Activated naive CD8-positive, alpha-beta T cell treated with anti-CD3 and anti-CD28 coated beads, Interleukin-2, amount 10 ng/mL, durations not matched to agents 7 days and 5 days (primary cell): ENCODE measurements at places on chromosomes 2 and 18.

GRCh38 chr2:68236103-68236734, 16.1 kb downstream of the PPP3R1 start:
- DNase-seq: no peak

- no peak for DNase-seq
These were observed 23.2 kb downstream of the ASB1 start for GRCh38 chr2:238449909-238450417.

GRCh38 chr2:241218131-241219029, 29.9 kb downstream of the ANO7 start:
- peak; percentile 66 for DNase-seq

GRCh38 chr2:235532307-235532706, 38.5 kb downstream of the AGAP1 start:
- DNase-seq: no peak

DNA sequence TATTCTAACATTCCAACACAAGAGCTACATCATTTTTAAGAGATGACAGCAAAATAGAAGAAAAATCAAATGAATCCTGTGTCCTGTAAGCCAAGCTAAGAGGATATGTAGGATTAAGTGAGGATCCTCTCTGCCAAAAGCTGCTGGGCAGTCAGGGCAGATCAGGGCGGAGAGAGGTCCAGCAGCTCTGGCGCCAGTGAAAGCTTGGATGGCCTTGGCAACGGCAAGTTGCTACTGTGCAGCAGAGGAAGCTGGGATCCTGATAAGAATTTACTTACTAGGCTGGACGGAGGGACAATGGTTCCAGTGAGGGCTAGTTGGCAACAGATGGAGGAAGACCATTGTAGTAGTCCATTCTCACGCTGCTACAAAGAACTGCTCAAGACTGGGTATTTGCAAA, 391.5 kb downstream of the XIRP2 start:
- no peak for DNase-seq

GRCh38 chr2:30447149-30448045, at the start of gene LCLAT1:
TSS of gene LCLAT1 (plus strand) at chr2:30447246. CDS start at chr2:30525591, 78,345 bp downstream.
- DNase-seq: peak; percentile 90

- DNase-seq: no peak
These were observed 32.2 kb downstream of the PELI1 start for GRCh38 chr2:64112016-64112415.

DNA sequence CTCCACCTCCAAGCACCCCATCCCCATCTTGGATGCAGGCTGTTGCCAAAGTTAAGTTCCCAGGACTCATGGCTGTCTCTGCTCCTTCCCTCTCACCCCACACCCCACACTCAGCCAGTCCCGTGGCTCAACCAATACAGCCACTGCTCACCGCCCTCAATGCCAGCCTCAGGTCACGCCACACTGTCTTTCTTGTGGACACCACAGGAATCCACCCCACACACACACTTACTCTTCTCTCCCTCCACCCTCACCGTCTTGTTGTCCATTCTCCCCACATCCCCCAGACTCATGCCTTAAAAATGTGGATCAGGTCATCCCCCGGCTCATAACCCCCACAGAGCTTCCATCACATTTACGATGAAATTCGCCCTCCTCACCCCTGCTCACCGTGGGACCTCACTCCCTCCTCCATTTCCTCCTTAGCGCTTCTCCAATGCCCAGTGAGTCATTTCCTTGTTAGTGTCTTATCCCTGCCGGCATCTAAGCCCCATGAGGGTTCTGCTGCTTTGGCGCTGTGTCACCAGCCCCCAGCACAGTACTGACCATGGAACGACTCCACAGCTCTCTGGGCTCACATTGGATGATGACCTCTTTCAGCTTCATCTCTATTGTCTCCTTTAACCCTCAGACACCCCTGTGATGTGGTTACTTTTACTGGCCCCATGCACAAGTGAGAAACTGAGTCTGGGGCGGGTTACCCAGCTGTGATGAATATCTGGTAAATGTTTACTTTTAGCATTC, 13.8 kb downstream of the MLPH start:
- DNase-seq: no peak
